ENCODE measurements at places on chromosomes 5 and 9.

- DNase-seq = no peak
Observed at GRCh38 chr9:87040410-87041009, 93.2 kb upstream of the GAS1 start.

DNA sequence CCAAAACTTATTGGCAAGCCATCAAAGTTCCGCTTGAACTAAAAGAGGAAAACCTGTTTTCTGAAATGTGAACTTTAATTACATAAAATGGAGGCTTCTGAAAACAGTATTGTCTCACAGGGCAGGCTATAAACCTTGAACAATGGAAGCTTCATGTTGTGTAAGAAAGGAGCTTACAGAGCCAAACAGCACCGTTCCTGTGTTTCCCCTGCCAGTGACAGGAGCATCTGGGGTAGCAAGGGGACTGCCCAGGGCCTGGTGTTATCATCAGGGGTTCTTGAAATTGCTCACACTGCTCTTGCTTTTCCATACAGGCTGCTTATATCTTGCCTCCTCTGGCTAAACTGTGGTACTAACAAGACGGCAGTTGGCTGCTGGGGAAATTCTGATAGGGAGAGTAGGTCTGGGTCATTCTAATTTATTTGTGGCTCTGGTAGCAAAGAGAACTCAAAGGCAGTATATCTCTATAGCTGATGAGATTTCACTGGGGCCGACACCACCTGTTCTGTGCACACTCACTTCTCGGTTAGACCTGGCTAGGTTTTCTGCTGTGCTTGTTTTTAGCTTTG is 40.4 kb downstream of the BASP1 start:
- no peak for DNase-seq

DNA sequence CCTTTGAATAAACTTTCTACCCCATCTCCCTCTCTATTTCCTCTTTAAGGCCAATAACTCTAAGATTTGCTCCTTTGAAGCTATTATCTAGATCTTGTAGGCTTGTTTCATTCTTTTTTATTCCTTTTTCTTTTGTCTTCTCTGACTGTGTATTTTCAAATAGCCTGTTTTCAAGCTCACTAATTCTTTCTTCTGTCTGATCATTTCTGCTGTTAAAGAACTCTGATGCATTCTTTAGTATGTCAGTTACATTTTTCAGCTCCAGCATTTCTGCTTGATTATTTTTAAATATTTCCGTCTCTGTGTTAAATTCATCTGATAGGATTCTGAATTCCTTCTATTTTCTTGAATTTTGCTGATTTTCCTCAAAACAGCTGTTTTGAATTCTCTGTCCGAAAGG is 15.3 kb upstream of the LIX1 start:
- no peak for DNase-seq

GRCh38 chr5:69467442-69468225 is 25.0 kb upstream of the OCLN start:
- DNase-seq = no peak

- no peak for DNase-seq
Observed at GRCh38 chr5:13653709-13654108, 290.8 kb downstream of the DNAH5 start.

GRCh38 chr5:181060924-181061323 is 20.9 kb downstream of the BTNL9 start:
- no peak for DNase-seq

- no peak for DNase-seq
Observed at GRCh38 chr9:21266733-21267484, 27.1 kb upstream of the IFNA14 start.

- DNase-seq = no peak
Observed at GRCh38 chr9:82356871-82357270, 368.3 kb downstream of the SPATA31D1 start.

- DNase-seq = no peak
Observed at GRCh38 chr9:11338130-11338529, 725.3 kb upstream of the PTPRD start.

GRCh38 chr5:147388184-147389108 is 121.4 kb downstream of the DPYSL3 start:
- DNase-seq = no peak

GRCh38 chr5:128965638-128966302 is 482 bp downstream of the SLC27A6 start:
- no peak for DNase-seq
